ENCODE measurements at places on chromosomes 5 and 9.

GRCh38 chr9:93188426-93189368, 4.8 kb downstream of the WNK2 start:
- no peak for DNase-seq

- peak; percentile 3 for DNase-seq
These were observed 6.5 kb downstream of the TMEM161B start for GRCh38 chr5:88262116-88262515.

DNA sequence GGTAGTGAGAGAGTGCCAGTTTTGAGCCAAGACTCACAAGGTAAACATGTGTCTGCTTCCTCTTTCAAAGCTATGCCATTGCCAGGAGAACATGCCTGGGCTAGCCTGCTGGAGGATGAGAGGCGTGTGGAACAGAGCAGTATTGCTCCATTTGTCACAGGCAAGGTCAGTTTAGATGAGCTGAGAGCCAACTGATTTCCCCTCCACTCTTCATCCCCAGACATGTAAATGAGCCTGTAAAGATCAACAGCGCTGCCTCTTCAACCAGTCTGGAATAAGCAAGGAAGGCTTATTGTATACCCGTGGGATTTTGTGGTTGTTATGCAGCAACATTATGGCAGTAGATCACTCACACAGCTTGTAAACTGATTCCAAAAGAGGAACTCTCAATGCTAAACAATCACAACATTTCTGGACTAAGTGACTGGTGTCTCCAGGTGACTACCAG, 8.2 kb upstream of the GDNF start:
- peak; percentile 52 for DNase-seq

GRCh38 chr9:99818500-99818899, 3.2 kb upstream of the NR4A3 start:
- no peak for DNase-seq

GRCh38 chr9:27019589-27019988, 14.1 kb upstream of the LRRC19 start:
- DNase-seq = no peak

DNA sequence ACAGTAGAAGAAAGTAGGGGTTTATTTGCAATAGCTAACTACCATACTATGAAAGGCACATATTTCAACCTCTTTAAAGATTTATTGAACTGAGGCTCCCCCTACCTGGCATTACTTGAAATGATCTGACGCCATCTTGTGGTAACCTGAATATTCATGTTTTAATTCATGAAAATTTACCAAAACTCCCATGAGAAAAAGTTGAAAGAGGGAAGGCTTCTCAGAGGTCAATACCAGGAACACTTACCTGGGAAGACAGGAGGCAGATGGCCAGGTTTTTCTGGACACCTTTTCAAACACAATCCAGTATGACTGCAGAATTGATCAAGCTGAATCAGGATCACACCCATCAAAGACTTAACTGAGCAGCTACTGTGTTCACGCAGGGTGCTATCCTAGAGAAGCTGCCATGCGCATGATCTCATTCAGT, 9.4 kb downstream of the PRELID2 start:
- peak; percentile 32 for DNase-seq

- DNase-seq = no peak
These were observed 13.9 kb downstream of the QSOX2 start for GRCh38 chr9:136231478-136232297.

DNA sequence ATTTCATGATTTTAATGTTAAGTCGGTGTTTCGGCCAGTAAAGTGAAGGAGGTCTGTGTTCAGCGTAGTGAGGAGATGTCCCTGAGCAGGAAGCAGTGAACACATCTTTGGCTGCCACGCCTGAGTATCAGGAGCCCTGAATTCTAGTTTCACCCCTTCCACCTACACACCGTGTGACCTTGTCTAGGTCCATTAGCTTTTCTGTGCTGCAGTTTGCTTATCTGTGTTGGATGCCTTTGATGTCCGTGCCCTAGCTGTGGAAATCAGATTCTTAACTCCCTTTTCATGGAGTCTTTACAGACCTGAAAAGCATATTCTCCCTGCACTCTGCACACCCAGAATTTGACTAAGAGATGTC, 601 bp downstream of the FBXO38 start:
- DNase-seq = no peak

GRCh38 chr5:59769832-59770231, 123.7 kb downstream of the PDE4D start:
- no peak for DNase-seq

DNA sequence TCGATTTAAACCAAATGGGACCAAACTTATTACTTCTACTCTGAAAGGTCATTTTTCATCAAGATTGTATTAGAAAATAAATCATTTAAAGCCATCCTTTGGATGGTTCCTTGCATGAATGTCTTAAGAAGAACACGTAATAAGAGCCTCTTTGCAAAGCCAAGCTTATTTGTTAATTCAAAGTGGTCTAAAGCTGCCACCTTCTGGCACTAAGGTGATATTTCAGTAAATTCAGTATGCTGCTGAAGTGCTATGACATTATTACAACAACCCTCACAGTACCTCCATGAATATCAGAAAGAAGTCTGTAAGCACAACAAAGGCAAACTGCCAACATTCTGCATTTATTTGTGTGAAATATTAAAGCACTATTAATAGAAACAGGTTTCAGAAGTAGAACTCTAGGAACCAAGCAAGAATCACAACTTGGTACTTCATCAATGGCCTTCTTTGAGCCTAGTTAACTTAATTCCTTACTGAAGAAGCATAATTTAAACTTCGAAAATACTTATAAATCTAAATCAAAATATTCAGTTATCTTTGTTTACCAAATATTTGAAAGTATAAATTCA, 53.1 kb upstream of the TYRP1 start:
- DNase-seq = peak; percentile 13

DNA sequence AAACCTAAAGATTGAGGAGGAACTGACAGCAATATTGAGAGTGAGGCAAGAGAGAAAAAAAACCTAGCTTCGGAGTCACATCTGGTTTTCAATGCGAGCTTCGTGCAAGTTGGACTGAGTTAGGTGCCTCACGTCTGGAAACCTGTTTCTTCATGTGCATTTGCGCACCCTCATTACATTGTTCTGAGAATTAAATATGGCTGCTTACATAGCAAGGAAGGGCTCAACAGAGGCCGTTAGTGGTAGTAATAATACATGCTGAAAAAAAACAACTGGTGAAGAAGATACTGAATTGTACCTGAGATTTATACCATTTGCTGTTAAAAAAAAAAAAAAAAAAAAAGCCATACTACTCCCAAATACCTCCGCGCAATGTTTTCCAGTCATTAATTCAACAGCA, 18.6 kb downstream of the DNAJA1 start:
- DNase-seq = no peak

GRCh38 chr5:34748431-34748830, 90.5 kb upstream of the TTC23L start:
- DNase-seq = no peak

GRCh38 chr5:38555354-38556087, 925 bp downstream of the LIFR start:
- DNase-seq = no peak

Data from AG08396 (cell line).